ENCODE measurements at places on chromosomes 11 and 22. TPM values are rescaled to one million over a fixed set of nuclear protein-coding genes. Genes with fewer than 3 reads are reported as not detected.

Gene OR52A1
- not detected for total RNA-seq

- H3K27me3 ChIP-seq: no peaks in the 10 kb centered on the region
- peak; percentile 62 for DNase-seq
- H3K27ac ChIP-seq: peak overlapping the region; percentile 54
- no peak overlapping the region for H3K4me3 ChIP-seq
- H3K36me3 ChIP-seq: peaks cover 37% of the 10 kb centered on the region
These were observed 30.4 kb downstream of the CYTH4 start for GRCh38 chr22:37312549-37313183.

GRCh38 chr11:120923866-120924508 is 99.9 kb upstream of the TBCEL start:
- no peak overlapping the region for H3K27ac ChIP-seq
- no peaks in the 10 kb centered on the region for H3K36me3 ChIP-seq
- no peak for DNase-seq

- DNase-seq: no peak
- no peaks in the 10 kb centered on the region for H3K4me1 ChIP-seq
- no peaks in the 10 kb centered on the region for H3K36me3 ChIP-seq
- no peak overlapping the region for H3K4me3 ChIP-seq
These were observed 32.3 kb downstream of the TRIM29 start for GRCh38 chr11:120105576-120105975.

- H3K27ac ChIP-seq: no peak overlapping the region
- no peak overlapping the region for H3K4me3 ChIP-seq
- no peaks in the 10 kb centered on the region for H3K4me1 ChIP-seq
These were observed 13.5 kb downstream of the C11orf97 start for GRCh38 chr11:94525546-94526324.

Gene ALX4
- total RNA-seq: not detected
